ENCODE measurements at places on chromosomes 1 and 21. TPM values are rescaled to one million over a fixed set of nuclear protein-coding genes. Genes with fewer than 3 reads are reported as not detected.

DNA sequence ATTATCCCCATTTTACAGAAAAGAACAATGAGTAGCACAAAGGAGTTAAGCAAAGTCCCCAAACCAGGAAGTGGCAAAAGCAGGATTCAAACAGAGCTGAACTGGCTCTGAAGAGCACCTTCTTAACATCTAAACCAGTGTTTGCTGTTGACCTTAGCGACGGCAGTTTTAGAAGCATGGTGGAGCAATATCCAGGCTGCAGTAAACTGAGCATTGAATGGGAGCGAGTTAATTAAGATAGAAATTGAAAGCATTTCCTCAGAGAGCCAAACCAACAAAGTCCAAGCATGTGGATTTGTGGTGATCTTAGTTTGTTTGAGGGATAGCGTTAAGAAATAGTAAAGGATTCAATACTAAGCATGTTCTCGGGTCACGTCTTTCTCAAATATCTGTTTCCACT, 13.4 kb upstream of the ZNF281 start:
- peaks cover 2% of the 10 kb centered on the region for H3K36me3 ChIP-seq
- no peak for DNase-seq
- no peak overlapping the region for H3K27ac ChIP-seq

- H3K36me3 ChIP-seq, result no peaks in the 10 kb centered on the region
- no peak overlapping the region for H3K4me3 ChIP-seq
Observed at GRCh38 chr1:200885623-200886402, 8.9 kb upstream of the INAVA start.

DNA sequence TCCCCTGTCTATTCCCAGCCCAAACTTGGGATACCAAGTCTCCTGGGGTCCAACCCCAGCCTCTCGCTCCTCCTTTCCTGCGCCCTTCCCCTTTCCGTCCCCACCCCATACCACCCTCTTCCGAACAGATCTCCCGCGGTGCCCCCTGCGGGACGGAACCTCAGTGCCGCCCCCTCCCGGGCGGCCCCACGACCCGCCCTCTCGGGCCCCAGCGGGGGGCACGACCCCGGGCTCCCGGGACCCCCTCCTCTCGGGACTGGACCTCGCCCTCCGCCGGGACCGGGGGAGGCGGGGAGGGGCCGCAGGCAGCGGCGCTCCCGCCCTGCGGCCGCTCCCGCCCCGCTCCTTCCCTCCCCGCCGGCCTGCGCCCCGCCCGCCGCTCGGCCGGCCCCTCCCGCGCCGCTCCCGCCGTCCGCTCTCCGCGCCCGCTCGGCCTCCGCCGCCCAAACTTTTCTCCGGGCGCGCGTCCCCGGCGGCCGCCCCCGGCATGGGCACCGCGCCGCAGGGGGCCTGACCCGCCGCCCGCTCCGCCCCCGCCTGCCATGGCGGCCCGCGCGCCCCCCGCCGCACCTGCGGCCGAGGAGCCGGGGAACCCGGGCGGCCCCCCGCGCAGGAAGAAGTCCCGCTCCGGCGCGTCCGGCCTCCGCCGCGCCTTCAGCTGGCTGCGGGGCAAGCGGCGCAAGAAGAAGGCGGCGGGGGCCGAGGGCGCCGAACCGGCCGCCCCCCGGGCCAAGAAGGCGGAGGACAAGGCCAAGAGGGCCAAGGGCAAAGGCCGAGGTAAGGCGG, 39.0 kb upstream of the SYNC start:
- peak overlapping the region; percentile 75 for H3K4me3 ChIP-seq
- H3K4me1 ChIP-seq, result no peaks in the 10 kb centered on the region

The CADM3 gene
- total RNA-seq, result not detected

The TAS1R1 gene
- total RNA-seq, result not detected

DNA sequence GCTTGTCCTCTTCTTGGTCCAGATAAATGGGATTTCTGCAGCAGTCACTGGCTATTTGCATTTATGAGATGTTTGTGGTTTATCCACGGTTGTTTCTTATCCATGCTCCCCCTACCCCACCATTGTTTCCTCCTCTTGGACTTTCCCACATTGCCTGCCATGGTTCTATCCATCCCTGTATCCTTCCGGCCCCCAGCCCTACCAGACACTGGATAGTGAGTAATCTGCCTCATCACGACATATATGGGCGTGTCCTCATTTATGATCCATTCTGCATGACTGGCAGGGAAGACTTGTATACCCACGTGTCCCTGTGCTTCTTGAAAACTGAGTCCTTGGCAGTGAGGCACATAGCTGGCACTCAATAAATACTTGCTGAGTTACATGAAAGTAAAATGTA, 40.1 kb downstream of the CACNA1S start:
- no peaks in the 10 kb centered on the region for H3K36me3 ChIP-seq
- DNase-seq, result no peak

The IFI44L gene
- total RNA-seq, result 16.7 TPM

DNA sequence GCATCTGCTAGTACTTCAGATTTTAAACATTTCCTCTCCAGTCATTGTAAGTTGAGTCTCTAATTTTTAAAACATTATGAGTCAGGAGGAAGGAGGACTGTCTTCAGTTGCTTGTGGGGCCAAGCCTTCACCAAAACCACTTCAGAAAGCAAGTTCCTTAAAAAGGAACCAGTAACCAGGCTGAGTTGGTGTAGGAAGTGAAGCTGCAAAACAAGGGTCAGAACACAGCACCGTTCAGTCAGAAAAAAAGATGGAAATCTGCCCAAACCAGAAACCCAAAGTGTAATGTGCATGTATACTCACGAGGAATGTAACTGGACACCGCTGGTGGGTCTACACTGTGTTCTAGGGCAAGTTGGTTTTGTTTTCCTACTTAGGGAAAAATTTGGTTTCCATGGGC, 402.1 kb downstream of the SETD4 start:
- no peak overlapping the region for H3K4me3 ChIP-seq
- DNase-seq, result no peak
- H3K36me3 ChIP-seq, result no peaks in the 10 kb centered on the region
- H3K27me3 ChIP-seq, result peaks cover 5% of the 10 kb centered on the region
- H3K4me1 ChIP-seq, result peaks cover 21% of the 10 kb centered on the region

DNA sequence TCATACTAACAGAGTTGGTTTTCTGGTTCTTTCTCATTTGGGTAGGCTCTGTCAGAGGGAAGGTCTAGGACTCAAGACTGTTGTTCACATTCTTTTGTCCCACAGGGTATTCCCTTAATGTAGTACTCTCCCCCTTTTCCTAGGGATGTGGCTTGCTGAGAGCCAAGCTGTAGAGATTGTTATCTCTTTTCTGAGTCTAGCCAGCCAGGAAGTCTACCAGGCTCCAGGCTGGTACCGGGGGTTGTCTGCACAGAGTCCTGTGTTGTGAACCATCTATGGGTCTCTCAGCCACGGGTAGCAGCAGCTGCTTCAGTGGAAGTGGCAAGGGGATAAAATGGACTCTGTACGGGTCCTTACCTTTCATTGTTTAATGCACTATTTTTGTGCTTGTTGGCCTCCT, 226.4 kb downstream of the LBR start:
- no peak overlapping the region for H3K27ac ChIP-seq
- H3K36me3 ChIP-seq, result no peaks in the 10 kb centered on the region
- H3K4me3 ChIP-seq, result no peak overlapping the region
- no peak for DNase-seq
- H3K27me3 ChIP-seq, result peaks cover 2% of the 10 kb centered on the region

The OR2M3 gene
- total RNA-seq, result not detected
